SK-N-SH treated with all-trans-retinoic acid at 6 μM for 48 hours (cell line): ENCODE measurements at places on chromosomes 1 and 21.

GRCh38 chr1:11654137-11654938, at the start of the genes FBXO2 and FBXO44:
FBXO2 (minus strand) TSS chr1:11654429; CDS start chr1:11654340, 89 bp downstream.
FBXO44 (plus strand) TSS chr1:11654877; CDS start chr1:11655836, 959 bp downstream.
- ATAC-seq: peak; percentile 60

- no peak for ATAC-seq
Measured at GRCh38 chr1:2894381-2895041, 93.0 kb upstream of the TTC34 start.

GRCh38 chr1:4276238-4276637, 376.2 kb upstream of the C1orf174 start:
- no peak for ATAC-seq

GRCh38 chr1:178881950-178882349, 11.1 kb upstream of the ANGPTL1 start:
- no peak for ATAC-seq

GRCh38 chr1:25697435-25698217, 81.0 kb downstream of the MAN1C1 start:
- no peak for ATAC-seq
